ENCODE measurements at places on chromosomes 2 and 18. TPM values are rescaled to one million over a fixed set of nuclear protein-coding genes. Genes with fewer than 3 reads are reported as not detected.

Gene RAX
- total RNA-seq = 0.40 TPM

Gene CMPK2
- 13.4 TPM for total RNA-seq

Gene UGT1A5
- total RNA-seq = not detected

Gene ERFE
- 7.7 TPM for total RNA-seq

Gene SIX3
- not detected for total RNA-seq

Gene ALPP
- not detected for total RNA-seq

Gene UCN
- total RNA-seq = 11.2 TPM

Gene TTC31
- 24.0 TPM for total RNA-seq

Gene CAPN13
- 5.7 TPM for total RNA-seq

Gene CDH2
- total RNA-seq = 0.41 TPM

Gene MAP3K19
- not detected for total RNA-seq

Gene LBX2
- total RNA-seq = 1.2 TPM

Gene SLC5A7
- total RNA-seq = not detected

Gene ZAP70
- 3.9 TPM for total RNA-seq

Gene NEB
- 7.3 TPM for total RNA-seq

Gene IKZF2
- 27.8 TPM for total RNA-seq

Gene ATP6V1B1
- total RNA-seq = 1.2 TPM

Gene IL1B
- total RNA-seq = not detected

Gene TRIP12
- 182 TPM for total RNA-seq

Gene TP53I3
- total RNA-seq = 26.2 TPM
